ENCODE measurements at places on chromosomes 7 and 10.

DNA sequence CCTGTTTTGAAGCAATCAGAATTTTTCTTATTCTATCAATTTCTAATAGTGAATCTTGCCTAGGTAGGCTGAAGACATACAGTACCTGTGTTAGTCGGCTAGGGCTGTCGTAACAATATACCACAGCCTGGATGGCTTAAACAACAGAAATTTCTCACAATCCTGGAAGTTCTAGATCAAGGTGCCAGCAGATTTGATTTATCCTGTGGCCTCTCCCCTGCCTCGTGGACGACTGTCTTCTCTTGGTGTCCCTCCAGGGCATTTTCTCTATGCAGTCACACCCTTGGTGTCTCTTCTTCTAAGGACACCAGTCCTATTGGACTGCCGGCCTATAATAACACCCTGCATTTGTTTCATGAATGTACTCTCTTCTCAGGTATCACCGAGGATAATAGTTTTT, 1.8 kb upstream of the RSU1 start:
- no peak for DNase-seq

DNA sequence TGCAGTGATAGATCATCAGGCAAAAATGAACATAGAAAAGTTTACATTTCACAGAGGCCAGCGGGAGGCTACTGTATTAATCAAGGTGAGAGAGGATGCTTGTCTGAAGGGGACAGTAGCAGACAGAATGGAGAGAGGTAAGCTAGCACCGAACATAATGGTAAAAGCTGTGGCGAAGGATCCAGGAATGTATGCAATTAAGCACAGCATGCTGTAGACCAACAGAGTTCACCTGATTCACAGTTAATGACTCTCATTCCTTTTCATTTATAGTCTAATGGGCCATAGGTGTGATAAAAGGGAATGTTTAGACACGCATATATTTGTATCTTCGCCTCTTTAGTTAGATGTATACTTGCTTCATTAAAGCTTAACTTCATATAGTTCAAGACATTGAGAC, 150.9 kb upstream of the MBL2 start:
- no peak for DNase-seq

- DNase-seq, result no peak
Observed at GRCh38 chr7:139168479-139168878, 59.0 kb upstream of the ZC3HAV1 start.

- DNase-seq, result no peak
Observed at GRCh38 chr10:88802523-88803285, at the start of gene LIPM. TSS of gene LIPM (plus strand) at chr10:88802730. CDS start at chr10:88802897, 167 bp downstream.

DNA sequence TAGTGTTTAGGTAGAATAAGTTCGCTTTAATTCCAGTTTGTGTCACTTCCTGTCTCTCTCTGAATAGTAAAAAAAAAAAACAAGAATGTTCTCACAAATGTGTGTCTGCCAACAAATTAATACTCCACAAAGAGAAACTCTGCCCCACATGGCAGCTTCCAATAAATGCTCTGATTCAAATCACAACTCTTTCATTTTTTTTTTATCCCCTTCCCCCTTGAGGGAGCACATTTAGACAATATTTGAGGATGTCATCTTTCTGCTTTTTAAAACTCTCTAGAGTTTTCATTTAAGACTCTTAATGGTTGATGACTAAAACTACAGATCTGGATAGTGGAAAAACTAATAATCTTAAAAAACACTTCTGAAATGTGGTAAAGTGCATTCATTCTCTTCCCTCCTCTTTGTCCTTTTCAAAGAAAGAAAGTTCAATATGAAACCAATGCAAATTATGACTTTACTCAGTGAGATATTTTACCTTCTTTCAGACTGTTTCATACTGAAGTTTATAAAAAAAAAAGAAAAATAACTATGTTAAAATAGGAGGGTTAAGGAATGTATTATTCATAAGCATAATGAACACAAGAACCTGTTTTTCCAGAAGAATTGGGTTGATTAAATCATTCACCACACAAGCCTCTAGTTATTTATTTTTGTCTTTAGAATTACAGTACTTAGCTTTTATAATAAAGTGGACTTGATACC, 42.3 kb downstream of the ARID5B start:
- DNase-seq, result no peak

DNA sequence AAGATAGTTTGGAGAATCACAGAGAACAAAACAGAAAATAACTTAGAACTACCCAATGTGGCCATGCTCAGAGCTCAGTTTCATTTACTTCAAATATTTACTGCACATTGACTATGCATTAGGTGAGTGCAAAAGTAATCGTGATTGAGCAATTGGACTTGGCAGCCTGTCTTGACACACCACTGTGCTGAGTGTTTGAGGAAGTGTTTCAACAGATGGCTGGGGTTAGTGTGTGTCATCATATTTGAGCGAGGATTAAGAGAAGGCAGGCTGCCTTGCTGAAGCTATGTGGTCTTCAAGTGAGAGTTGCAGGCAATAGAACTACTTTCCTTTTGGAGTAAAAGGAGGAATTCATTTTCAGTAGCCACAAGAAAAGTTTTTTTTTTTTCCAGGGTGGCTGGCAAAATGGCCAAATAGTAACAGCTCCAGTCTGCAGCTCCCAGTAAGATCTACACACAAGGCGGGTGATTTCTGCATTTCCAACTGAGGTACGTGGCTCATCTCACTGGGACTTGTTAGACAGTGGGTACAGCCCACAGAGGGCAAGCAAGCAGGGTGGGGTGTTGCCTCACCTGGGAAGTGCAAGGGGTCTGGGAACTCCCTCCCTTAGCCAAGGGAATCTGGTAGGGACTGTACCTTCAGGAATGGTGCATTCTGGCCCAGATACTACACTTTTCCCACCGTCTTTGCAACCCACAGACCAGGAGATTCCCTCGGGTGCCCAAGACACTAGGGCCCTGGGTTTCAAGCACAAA, 37.6 kb downstream of the AKR1C4 start:
- DNase-seq, result no peak

- no peak for DNase-seq
Observed at GRCh38 chr10:122325235-122325634, 49.3 kb upstream of the PLEKHA1 start.

- DNase-seq, result no peak
Observed at GRCh38 chr10:90432866-90433265, 425.0 kb downstream of the HTR7 start.

DNA sequence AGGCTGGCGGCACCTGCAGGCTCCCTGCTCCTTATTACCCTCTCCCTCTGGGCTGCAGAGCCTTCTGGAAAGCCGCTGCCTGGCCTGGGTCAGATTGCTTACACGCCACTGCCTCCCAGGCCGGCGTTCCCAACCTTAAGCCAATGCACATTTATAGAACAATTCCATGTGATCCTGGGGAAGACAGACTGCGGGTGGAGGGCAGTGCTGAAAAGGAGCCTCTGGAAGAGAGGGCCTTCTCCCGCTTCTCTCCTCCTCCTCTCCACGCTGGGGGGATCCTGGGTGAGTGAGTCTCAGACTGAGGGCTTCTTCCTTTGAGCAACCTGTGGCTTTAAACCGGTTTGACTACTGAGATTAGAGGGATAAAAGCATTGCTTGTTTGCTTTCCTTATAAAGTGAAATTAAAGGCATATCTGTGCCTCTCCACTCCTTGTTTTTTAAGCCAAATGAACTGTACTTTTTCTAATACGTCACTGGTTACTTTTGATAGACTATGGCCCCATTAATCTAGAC, 5.5 kb downstream of the TACC2 start:
- no peak for DNase-seq

DNA sequence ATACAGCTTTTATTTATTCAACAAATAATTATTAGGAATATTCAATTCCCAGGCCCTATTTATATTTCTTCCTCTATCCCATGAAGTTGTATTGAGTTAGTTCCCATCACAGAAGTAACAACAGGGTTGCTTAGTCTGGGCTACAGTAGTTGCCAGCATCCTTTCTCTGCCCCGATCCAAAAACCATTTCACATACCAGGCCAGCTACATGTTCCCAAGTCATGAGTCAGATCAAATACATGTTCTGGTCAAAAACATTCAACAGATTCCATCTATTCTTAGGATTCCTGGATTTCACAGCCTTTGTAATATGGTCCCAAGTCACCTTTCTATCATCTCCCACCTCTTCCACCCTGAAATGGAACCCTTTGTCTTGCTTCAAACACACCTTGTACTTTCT, 91.6 kb downstream of the RAB11FIP2 start:
- DNase-seq, result no peak

DNA sequence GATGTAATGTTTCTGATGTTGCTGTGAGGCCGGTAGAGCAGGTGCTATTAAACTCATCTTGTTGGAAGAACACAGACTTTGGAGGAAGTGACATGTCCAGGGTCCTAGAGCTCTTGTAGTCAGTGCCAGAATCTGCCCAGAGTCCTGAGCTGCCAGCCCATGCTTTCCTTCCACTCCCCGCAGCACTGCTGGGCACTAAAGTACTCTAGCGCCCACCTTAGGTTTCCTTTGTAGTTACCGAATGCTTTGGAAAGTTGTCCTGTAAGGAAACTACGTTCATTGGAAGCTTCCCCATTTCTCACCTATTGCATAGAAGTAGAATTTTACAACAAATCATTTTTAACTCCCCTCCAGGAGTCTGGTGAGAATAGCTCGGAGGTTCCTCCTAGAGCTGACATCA, 11.0 kb downstream of the ZNF862 start:
- DNase-seq, result no peak

DNA sequence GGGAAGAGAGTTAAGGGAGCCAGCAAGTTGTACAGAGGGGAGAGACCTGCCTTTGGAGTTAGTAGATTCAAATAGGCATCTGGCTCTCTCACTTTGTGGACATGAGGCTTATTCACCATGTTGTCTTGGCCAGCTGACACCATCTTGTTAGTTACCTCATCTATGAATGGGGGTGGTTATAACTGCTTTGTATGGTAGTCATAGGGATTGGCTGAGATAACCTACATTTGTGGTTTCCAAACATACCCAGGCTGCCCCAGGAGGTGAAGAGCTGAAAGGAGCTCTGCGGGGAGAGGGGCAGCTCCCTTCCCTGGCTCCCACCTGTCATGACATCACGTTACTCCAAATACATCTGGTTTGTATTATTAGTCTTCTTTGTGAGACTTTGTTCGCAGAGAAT, 393.3 kb upstream of the AUTS2 start:
- no peak for DNase-seq

GRCh38 chr7:146736446-146737190, 620.0 kb downstream of the CNTNAP2 start:
- DNase-seq, result no peak

- DNase-seq, result no peak
Observed at GRCh38 chr7:53383131-53383530, 347.7 kb downstream of the POM121L12 start.

- DNase-seq, result no peak
Observed at GRCh38 chr10:96714031-96714590, 6.2 kb downstream of the PIK3AP1 start.

DNA sequence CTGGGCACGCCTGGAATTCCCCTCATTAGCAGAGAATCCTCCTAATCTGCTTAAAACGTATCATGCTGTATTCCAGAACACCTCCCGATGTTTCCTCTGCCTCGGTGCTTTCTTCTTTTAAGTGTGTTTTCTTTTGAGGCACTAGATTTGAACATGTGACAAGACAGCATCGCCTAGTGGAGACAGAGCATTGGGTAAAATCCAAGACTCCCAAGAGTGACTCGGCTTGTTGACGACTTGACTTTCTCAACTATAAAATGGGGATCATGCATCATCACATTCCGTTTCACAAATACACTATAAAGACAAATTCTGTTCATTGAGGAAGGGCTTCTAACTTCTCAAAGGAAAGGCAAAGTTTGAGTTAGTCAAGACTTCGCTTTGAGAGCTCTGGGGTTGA, 105.6 kb upstream of the RNF32 start:
- DNase-seq, result no peak

GRCh38 chr10:22986771-22987542, 59.1 kb downstream of the ARMC3 start:
- no peak for DNase-seq

DNA sequence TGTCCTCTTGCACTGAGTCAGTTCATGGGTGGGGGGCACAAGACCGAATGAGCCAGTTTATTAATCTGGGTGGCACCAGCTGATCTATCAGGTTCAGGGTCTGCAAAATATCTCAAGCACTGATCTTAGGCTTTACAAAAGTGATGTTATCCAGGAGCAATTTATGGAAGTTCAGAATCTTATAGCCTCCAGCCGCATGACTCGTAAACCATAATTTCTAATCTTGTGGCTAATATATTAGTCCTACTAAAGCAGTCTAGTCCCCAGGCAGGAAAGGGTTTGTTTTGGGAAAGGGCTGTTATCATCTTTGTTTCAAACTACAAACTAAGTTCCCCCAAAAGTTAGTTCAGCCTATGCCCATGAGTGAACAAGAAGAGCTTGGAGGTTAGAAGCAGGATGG, 33.9 kb downstream of the AKR1C8 start:
- DNase-seq, result no peak

GRCh38 chr10:18319628-18320027, 179.4 kb downstream of the CACNB2 start:
- DNase-seq, result no peak

DNA sequence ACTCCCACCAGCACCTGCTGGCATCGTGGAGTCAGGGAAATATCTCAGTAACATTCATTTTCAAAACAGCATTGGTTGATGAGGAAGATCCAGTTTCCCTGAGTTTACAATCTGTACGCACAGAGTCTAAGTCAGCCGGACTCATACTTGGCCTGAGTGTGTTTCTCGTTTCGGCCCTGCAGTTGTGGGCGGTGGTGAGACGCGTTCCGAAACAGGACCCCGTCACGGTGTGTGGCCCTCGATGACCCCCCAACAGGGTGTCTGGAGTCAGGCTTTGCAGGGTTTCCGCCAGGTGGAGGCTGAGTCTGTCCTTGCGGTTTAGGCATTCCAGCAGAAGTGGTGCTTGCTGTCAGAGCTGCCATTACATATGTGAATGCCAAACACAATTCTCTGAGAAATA, 317.5 kb downstream of the DNAJB6 start:
- DNase-seq, result no peak

- no peak for DNase-seq
Observed at GRCh38 chr7:42247301-42247700, 10.3 kb upstream of the GLI3 start.

- DNase-seq, result no peak
Observed at GRCh38 chr10:97215619-97216260, 30.0 kb upstream of the SLIT1 start.

Data from stimulated activated CD8-positive, alpha-beta memory T cell treated with anti-CD3 and anti-CD28 coated beads, Interleukin-15, amount 100 ng/mL, for 1 hour (primary cell).